ENCODE measurements at places on chromosomes 1 and 21.

GRCh38 chr1:228405200-228405978 is 1.2 kb downstream of the TRIM11 start:
- DNase-seq: no peak

DNA sequence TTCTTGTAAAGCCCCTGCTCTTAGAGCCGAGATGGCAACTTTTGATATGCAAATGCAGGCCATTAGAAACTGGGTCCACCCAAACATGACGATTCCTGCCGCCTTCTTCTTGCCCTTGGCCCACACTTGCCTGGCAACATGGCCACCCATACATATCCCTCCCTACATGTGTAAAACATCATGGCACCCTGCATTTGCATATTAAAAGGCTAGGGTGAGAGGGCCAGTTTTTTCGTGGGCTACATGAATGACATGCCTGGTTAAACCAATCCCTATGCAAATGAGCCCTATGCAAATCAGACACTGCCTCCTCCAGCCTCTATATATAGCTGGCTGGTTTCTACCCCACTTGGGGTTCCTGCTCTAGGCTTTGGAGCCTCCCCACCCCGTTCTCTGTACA is 18.8 kb downstream of the PLA2G2A start:
- DNase-seq: no peak

GRCh38 chr1:15323351-15323988 is 76.4 kb downstream of the FHAD1 start:
- peak; percentile 55 for DNase-seq

DNA sequence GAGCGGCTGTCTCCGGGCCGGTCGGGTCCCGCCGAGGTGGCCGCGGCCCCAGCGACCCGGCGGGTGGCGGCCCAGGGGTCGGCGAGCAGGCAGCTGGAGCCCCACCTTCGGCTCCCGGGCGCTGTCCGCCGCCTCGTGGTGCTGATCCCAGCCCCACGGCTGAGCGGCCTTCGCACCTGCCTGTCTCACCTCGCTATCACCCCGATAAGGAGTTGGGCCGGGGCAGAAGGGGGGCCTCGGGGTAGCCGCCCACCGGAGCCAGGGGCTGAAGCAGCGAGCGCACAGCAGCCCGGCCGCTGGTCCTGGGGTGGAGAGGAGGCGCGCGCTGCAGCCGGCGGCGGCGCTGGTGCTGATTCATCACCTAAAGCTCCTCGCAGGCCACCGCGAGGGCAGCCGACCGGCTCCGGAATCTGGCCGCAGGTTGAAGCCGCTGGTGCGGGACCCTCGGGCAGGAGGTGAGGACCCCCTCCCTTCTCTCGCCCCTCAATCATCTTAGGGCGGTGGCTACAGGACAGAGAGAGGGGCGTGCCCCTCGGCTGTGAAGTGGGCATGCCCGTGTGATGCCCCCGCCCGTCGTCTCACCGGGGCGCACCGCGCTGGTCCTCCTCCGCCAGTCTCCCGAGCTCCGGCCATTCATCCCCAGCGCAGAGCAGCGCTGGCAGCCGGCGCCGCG is 575 bp downstream of the TRIM67 start:
- DNase-seq: no peak

DNA sequence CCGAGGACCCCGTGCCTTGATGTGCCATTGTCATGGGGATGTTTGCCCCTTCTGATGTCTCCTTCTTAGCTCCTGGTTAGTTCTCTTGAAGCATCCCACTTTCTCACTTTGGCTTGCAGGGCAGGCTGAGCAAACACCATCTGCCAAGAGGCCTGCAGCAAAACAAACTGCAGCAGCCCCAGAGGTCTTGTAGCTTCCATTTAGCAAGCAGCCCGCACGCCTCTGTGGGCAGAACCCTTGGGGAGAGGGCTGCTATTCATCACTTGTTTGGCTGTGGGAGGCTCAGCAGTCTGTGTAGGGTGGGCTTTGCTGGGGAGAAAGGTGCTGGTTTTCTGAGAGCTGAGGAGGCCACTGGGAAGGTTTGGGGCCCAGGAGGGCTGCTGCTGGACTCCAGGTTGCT is 56.7 kb downstream of the KCNC4 start:
- DNase-seq: no peak

DNA sequence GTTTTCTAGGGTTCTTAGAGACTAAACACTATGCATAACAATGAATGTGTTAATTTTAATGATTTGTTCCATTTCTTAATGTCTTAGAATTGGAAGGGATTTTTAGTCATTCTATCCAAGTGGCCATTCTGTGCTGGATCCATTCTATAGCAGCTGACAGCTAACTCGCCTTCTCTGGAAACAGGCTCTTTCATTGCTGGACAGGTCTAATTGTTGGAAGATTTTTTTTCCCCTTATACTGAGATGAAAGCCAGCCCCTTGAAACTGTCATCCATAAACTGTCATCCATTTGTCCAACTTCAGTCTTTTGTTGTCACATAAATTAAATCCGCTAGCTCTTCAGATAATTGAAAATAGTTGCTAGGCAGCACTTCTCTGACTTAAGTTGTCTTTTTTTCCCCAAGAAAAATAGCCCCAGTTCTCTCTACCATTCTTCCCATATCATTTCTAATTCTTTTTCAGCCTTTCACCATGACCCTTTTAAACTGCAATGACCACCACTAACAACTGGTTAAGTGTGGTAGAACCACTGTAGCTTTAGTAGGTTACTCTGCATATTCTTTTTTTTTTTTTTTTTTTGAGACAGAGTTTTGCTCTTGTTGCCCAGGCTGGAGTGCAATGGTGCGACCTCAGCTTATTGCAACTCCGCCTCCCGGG is 19.7 kb downstream of the AK4 start:
- no peak for DNase-seq
